ENCODE measurements at places on chromosomes 1 and 21. TPM values are rescaled to one million over a fixed set of nuclear protein-coding genes. Genes with fewer than 3 reads are reported as not detected.
A peak's percentile ranks its signal among the peaks of the same experiment; 100 is the strongest.

- H3K4me1 ChIP-seq: no peaks in the 10 kb centered on the region
- H3K27ac ChIP-seq: no peak overlapping the region
- H3K27me3 ChIP-seq: no peaks in the 10 kb centered on the region
- no peak overlapping the region for H3K4me3 ChIP-seq
- peaks cover 3% of the 10 kb centered on the region for H3K36me3 ChIP-seq
- DNase-seq: no peak
Observed at GRCh38 chr21:45126983-45127382, 52.6 kb downstream of the ADARB1 start.

DNA sequence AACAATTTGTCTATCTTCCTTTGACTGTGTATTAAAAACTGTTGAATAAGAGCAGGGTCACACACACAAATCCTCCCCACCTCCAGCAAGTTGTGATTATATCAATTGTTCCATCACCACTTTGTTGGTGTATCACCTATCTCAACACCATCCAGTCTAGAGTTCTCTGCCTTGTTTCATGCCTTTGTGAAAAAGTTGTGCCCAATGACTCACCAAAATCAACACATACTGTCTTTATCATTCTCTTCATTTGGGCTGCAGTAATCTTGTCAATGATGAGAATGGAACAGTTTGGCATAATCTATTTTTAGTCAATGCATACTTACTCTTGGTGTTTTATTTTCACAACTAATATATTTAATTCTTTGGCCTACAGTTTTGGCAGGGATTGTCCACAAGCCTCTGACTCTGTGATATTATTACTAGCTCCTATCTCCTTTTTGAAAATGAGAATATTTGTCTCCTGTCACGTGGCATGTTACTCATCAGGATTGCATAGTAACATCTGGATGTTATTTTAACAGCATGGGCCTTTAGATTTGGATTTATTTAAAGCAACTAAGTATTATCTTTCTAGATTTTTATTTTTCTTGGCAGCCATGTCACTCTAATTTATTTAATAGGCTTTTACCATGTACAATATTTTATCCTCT lies 5.1 kb downstream of the C1orf87 start:
- H3K36me3 ChIP-seq: no peaks in the 10 kb centered on the region
- no peak overlapping the region for H3K27ac ChIP-seq
- peaks cover 6% of the 10 kb centered on the region for H3K27me3 ChIP-seq
- no peak for DNase-seq
- no peaks in the 10 kb centered on the region for H3K4me1 ChIP-seq

DNA sequence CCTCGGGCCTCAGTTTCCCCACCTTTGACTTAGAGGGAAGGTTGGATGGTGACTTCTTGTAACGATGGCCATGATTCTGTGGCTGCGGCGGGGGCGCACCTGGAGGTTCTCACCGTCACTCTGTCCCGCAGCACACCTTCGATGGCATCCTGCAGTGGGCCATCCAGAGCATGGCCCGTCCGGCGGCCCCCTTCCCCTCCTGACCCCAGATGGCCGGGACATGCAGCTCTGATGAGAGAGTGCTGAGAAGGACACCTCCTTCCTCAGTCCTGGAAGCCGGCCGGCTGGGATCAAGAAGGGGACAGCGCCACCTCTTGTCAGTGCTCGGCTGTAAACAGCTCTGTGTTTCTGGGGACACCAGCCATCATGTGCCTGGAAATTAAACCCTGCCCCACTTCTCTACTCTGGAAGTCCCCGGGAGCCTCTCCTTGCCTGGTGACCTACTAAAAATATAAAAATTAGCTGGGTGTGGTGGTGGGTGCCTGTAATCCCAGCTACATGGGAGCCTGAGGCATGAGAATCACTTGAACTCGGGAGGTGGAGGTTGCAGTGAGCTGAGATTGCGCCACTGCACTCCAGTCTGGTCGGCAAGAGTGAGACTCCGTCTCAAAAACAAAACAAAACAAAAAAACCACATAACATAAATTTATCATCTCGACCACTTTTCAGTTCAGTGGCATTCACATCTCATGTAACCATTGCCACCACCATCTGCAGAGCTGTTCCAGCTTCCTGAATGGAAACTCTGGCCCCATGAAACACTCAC lies 2.1 kb upstream of the PFKL start:
- H3K27ac ChIP-seq: peak overlapping the region; percentile 44
- H3K4me1 ChIP-seq: peaks cover 11% of the 10 kb centered on the region
- H3K36me3 ChIP-seq: no peaks in the 10 kb centered on the region
- H3K27me3 ChIP-seq: no peaks in the 10 kb centered on the region
- H3K4me3 ChIP-seq: no peak overlapping the region
- peak; percentile 64 for DNase-seq

DNA sequence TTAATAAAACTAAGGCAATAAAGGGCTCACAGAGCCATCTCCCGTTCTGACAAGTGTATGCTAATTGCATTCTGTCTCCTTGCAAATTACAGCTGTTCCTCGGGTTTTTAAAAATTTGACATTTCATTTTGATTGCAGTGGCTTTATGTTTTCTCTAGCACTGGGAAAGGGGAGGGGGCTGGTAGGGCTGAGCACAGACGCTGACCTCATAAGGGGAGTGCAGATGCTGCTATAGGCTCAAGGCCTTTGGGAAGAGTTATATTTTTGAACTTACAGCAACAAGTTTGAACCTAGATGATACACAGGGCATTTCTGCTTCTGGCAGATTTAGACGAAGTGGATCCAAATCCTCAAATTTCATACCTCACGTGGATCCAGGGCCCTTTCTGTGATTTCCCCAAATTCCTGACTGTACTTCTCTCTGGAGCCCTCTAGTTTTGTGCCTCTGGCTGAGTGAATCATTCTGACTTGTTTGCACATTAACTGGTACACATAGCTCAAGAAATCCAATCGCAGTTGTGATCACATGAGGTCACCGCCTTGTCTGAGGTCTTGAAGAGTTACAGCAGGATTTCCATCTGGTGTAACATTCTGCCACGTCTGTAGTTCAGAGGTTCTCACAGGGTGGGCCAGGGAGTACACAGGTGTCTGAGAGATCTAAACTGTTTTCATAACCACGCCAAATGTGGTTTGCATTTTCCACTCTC lies 230.3 kb downstream of the C1orf94 start:
- no peak overlapping the region for H3K27ac ChIP-seq
- no peaks in the 10 kb centered on the region for H3K36me3 ChIP-seq
- H3K4me1 ChIP-seq: no peaks in the 10 kb centered on the region
- DNase-seq: no peak

DNA sequence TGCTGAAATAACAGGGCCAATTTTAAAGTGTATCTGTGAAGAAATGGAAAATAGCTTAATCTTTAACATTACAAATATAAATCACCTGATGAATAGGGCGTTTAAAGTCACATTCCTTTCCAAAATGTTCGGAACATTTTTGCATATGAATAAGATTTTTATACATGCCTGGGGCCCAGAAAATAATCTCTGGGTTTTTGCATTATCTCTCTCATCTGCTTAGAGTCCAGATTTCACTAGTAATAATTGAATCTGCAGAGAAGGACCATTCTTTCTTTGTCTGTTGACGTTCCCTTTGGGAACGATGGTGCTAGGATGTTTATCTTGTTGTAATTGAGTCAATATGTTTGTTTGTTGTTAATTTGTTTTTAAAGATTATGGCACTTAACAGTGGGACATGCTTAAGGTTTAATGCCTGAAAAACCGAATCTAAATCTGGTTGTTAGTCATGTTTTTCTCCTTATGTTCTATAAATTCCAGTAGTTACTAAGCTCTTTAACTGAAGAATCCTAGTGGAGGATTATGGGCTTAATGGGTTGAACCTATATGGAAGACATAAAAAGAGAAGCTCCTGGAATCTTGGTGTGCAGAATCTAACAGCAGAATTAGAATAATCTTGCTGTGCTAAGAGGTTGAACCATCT lies 140.6 kb downstream of the VPS13D start:
- no peak overlapping the region for H3K27ac ChIP-seq
- no peak overlapping the region for H3K4me3 ChIP-seq
- DNase-seq: no peak

GRCh38 chr1:33349778-33350610 lies 29.1 kb upstream of the A3GALT2 start:
- H3K36me3 ChIP-seq: no peaks in the 10 kb centered on the region
- H3K4me1 ChIP-seq: peaks cover 22% of the 10 kb centered on the region

The CFHR4 gene
- not detected for total RNA-seq

The C1orf167 gene
- total RNA-seq: not detected

Data from T-cell (primary cell).